ENCODE measurements at places on chromosomes 12 and 14.

GRCh38 chr14:98908050-98908449 is 363.9 kb downstream of the BCL11B start:
- no peak for DNase-seq

DNA sequence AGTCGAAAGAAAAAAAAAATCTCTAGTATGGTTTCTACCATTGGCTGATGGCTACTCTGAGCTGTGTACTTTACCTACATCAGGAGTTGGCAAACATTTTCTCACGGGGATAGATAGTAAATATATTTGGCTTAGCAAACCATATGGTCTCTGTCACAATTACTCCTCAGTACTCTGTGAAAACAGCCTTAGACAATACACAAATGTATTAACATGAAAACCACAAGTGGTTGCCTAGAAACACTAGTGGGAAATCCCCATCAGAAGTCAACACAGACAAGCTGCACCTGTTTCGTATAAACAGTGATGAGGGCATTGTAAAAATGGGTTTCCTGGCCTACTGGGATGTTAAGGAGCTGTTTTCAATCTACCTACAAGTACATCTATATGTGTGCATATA is 84.6 kb upstream of the NAV3 start:
- peak; percentile 92 for DNase-seq

DNA sequence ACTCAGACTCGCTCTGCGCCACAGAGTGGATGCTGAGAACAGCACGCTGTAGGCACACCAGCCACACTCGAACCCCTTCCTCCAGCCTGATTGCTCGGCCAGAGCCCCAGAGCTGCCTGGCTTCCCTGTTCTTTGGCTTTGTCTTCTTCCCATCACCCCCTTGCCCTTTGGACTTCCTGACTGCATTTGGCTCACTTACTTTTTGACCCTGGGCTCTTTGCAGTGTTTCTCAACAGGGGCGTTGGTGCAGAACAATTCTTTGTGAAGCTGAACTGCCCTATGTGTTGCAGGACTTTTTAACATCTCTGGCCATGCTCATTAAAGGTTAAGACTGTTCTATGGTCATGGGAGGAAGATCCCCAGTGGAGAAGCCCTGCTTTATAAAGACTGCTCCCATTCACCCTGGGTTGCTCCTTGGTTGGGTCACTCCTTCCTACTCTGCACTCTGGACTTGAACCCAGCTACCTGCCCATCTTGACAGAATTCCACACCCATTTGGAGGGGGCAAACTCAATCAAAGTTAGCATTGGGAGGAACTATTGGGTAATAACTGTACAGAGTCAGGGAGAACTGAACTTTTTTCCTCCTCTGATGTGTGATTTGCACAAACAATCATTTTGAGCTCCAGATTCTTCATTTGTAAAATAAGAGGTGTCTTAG is 127.7 kb upstream of the PLEKHG7 start:
- no peak for DNase-seq

- no peak for DNase-seq
These were observed 22.6 kb upstream of the MDM2 start for GRCh38 chr12:68785358-68785757.

- no peak for DNase-seq
These were observed 3.3 kb downstream of the C12orf56 start for GRCh38 chr12:64387197-64387816.

GRCh38 chr12:18158774-18159557 is 69.0 kb upstream of the RERGL start:
- peak; percentile 48 for DNase-seq

GRCh38 chr12:4244868-4245267 is 28.7 kb upstream of the CCND2 start:
- no peak for DNase-seq

GRCh38 chr14:65211341-65211987 is 109.1 kb upstream of the MAX start:
- no peak for DNase-seq

- DNase-seq, result no peak
These were observed 61.1 kb upstream of the CDKN3 start for GRCh38 chr14:54335569-54336155.

DNA sequence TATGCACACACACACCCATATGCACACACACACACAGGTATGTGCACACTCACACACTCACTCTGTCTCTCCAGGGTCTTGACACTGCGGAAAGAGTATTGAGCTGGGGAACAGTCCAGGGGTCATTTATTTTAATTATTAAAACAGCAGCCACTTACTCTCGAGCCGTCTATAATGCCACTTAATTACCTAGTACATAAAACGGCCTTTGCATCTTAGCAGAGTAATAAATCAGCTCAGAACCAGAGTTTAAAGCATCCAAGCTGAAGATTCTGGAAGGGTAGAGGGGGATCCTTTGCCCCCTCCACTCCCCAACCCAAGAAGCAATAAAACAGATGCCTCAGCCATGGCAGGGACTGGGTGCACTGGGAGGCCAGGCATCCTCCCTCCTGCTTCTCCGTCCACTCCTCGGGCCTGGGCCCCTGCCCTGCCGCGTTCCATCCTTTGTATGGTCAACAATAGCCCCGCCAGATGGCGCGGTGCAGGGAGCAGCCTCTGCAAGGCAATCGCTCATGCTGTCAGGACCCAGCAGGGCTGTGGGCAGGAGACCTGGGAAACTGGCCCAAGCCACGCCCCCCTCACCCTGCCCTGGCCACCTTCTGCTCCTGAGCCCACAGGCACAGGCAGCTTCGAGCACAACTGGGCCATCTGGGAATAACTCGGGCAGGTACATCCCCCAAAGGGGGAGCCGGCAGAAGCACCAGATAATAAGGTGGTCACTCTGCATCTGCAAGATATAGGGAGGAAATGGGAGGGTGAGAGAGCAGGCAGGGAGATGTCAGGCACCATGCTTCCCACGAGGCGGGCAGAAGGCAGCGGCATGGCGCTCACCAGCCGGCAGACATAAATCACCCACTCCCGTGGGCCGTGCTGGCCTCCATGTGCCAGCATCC is 40.9 kb downstream of the CCDC85C start:
- DNase-seq, result no peak

- DNase-seq, result no peak
These were observed 1.2 kb downstream of the KRT82 start for GRCh38 chr12:52404951-52405350.

- no peak for DNase-seq
These were observed 67.6 kb downstream of the NOC4L start for GRCh38 chr12:132211816-132212215.

DNA sequence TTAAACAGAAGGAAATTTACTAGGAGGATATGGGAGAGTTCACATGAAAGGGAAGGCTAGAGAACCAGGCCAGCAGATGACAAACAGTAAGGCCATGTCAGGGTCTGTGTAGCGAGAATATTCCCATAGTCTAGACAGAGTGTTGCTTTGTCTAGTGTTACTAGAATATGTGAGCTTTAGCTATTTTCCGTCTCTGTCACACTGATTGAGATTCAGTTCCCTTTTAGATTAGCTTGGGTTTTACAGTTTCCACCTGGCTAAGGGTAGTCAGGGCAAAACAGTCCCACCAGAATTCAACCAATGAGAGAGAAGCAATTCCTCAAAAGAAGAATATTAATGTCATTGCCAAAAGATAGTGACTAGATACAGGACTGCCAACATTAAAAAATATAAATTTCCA is 82.8 kb upstream of the MDM1 start:
- peak; percentile 6 for DNase-seq
